Forelimb muscle (tissue), 1 donor: ENCODE measurements at places on chromosomes 3 and 15.

- DNase-seq = no peak
Observed at GRCh38 chr15:42921342-42921731, 759 bp upstream of the TTBK2 start.

DNA sequence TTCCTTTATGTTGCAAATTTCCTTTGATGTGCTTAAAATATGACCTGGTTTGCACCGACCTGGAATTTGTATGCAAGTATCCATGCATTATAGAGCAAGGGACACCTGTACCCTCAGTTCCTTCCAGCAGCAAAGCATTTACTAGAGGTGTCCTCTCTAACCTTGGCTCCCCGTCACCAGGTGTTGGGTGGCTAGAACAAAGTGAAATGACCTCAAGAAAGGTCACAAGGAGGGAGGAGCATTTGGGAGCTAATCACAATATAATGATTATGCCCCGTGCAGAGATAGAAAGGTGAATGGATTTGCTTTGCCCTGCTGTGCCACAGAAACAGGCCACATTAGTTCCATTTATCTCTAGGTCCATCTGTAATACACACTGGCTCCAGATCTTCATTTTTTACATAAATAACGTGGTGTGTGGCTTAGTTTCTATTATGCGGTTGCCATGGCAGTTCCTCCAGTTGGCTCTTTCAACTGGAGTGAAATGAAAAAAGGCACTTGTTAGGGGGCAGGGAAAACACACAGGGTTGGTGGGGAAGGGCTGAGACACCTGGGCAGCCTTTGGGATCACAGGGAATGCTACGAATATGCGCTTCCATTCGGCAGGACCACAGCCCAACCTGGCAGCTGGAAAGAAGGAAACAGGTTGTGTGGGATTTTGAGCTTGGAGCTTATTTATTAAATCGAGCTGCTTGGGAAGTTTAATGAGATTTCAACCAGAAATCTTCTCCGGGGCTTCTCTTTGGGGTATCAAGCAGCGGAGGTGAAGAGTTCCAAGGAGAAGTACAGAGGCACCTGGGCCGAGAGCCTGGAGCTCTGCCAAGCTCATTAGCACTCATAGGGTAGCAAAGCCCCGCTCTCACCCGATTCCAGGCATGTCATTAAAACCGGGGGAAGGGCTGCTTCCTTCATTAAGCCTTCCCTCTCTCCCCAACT is 233.5 kb upstream of the ST8SIA2 start:
- no peak for DNase-seq

DNA sequence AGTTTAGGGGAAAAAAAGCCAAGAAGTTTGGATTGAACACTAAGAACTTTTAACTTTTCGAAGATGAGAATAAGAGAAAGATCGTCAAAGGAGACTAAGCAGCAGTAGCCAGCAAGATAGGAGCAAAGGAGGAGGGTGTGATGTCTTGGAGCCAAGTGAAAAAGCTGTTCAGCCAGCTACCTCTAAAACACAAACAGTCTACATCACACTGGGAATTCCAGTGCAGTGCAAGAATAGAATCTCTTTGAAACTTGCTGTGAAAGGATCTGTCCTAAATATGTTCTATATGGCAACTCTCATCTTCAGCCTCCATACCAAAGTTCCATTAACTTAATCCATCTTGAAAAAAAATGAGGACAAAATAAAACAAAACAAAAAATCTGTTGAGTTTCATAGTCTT is 541.5 kb downstream of the MAGI1 start:
- DNase-seq = no peak

GRCh38 chr3:106036696-106037095 is 167.9 kb upstream of the CBLB start:
- no peak for DNase-seq

DNA sequence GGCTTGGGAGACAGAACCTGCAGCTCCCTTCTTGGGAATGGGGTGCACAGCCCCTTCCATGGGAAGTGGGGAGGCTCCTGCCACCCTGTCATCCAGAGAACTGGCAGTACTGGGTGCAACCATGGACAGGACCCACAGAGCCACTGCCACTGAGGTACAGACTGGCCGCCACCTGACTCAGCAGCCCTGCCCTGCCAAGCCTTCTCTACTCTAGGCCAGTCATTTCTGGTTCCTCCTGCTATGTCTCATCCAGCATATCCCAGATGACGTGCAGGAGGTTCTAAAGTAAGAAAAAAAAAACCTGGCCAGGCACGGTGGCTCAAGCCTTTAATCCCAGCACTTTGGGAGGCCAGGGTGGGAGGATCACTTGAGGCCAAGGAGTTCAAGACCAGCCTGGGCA is 76.9 kb upstream of the RPL32 start:
- DNase-seq = no peak

GRCh38 chr15:50613600-50613999 is 67.1 kb upstream of the USP50 start:
- DNase-seq = no peak
